ENCODE measurements at places on chromosomes 4 and X.

DNA sequence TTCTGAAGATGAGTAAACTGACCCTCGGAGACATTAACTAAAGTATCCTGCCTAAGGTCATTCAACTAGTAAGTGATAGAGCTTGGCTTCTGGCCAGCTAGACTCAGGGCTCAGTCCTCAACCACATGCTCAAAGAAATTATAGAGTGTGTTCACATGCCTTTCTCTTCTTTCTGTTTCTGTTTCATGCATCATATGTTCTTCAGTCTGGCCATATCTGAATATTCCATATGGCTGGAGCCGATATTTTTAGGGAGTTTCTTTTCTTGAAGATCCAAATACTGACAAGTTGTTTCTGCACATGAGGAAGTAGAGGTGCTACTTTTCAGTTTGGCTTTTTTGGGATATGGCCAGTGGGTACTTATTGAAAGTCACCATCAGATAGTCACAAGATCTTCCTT lies 44.9 kb downstream of the MMRN1 start:
- DNase-seq, result no peak

GRCh38 chrX:149504226-149504914 lies 736 bp downstream of the IDS start:
- DNase-seq, result no peak

GRCh38 chr4:72319601-72320021 lies 249.4 kb downstream of the ADAMTS3 start:
- peak; percentile 40 for DNase-seq

- no peak for DNase-seq
Observed at GRCh38 chr4:183286590-183287308, 33.3 kb downstream of the CLDN22 start.

DNA sequence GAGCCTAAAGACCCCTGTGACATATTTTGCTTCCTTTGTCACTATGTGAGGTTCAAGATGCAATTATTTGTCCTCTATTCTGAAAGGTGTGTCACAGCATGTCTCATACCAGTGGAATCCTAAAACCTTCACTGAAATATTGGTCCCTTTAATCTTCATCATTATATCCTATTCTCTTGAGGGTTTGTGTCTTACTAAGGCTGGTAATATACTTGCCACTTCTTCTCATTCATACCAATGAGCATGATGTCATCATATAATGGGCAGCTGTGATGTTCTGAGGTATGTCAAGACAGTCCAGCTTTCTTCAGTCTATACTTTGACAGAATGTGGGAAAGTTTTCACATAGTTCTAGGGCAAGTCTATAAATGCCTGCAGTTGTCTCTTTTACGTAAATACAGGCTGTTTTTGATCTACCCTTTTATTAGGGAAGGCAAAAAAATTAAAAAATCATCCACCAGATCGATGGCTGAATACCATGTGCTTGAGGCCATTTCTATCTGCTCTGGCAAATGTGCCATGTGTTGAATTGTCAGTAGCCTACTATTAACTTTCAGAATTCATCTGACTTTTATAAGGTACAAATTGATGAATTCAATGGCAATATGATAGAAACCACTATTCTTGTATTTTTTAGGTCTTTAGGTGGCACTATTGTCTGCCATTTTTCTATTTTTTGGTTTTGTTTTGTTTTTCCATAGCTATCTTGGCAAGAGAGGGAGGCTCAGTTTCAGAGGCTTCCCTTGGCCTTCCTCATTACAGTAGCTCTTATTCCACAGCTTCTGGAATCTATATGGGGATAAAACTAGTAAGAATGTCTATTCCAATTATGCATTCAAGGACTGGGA lies 209.0 kb downstream of the PPARGC1A start:
- peak; percentile 2 for DNase-seq

GRCh38 chrX:27775984-27776383 lies 31.8 kb upstream of the MAGEB10 start:
- DNase-seq, result no peak

DNA sequence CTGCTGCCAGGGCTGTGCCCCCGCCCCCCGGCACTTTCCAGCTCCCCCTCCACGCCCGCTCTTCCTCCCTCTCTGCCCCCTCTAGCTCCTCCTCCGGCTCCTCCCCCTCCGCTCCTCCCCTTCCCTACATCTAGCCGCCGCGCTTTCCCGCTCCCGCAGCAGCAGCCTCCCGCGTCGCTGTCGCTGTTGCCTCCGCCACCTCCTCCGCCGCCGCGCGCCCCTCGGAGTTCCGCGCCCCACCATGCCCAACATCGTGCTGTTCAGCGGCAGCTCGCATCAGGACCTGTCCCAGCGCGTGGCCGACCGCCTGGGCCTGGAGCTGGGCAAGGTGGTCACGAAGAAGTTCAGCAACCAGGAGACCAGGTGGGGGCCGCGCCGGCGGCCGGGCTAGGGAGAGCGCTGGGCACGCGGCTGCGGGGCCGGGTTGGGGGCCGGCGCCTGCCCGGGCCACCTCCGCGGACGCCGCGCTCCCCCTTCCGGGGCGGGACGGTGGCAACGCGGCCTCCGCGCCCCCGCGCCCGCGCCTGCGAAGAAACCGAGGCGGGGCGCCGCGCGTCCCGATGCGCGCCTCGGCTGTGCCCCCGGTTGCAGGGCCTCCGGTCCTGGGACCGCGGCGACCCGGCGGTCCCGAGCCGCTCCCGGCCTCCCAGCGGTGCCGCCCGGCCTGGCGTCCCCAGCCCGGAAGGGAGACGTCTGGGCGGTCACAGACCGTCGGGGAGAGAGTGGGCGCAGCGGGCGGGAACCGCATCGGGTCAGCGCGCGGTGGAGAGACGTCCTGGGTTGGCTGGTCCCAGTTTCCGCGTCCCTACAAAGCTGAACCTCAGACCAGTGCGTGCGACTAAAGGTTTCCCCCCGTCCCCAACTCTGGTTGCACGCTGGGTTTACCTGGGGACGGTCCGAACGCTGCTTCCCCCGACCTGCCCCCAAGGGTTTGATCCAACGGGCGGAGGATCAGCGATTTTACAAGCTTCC lies at the start of gene PRPS2:
Gene PRPS2 (plus strand): TSS at position 156 of the 972 bp plus-strand sequence. CDS start 86 bp downstream, at position 242.
- peak; percentile 35 for DNase-seq

GRCh38 chrX:150715184-150715583 lies 22.0 kb downstream of the MTMR1 start:
- no peak for DNase-seq

DNA sequence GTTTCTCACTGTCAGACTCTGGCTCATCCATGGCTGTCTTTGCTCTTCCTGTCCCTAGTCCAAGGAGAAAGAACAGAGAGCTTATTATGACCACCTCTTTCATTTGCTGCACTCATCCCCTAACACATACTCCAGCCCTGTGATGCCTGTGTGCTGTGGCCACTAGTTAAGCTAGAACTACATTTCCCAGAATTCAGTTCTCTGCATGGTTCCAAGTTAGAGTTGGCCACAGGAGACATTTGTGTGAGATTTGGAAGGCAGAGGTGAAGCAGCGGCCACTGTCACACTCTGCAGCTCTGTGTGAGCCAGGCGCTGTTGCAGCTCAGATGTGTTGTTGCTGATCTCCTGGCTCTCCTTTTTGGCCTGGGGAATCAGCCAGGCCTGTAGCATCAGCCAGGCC lies 188.2 kb upstream of the ATP6AP2 start:
- DNase-seq, result no peak

GRCh38 chrX:38312436-38312835 lies 14.9 kb downstream of the RPGR start:
- peak; percentile 37 for DNase-seq

GRCh38 chr4:5133201-5133600 lies 81.9 kb downstream of the STK32B start:
- DNase-seq, result no peak

All from fibroblast of gingiva (primary cell).